ENCODE measurements at places on chromosomes 7 and 10. TPM values are rescaled to one million over a fixed set of nuclear protein-coding genes. Genes with fewer than 3 reads are reported as not detected.

- peak; percentile 33 for DNase-seq
These were observed at the start of gene SLC29A4 for GRCh38 chr7:5282543-5283316. Gene SLC29A4 (plus strand): TSS chr7:5282943. CDS start chr7:5287817, 4,874 bp downstream.

GRCh38 chr7:118003476-118003875 is 130.2 kb upstream of the CTTNBP2 start:
- DNase-seq: no peak

DNA sequence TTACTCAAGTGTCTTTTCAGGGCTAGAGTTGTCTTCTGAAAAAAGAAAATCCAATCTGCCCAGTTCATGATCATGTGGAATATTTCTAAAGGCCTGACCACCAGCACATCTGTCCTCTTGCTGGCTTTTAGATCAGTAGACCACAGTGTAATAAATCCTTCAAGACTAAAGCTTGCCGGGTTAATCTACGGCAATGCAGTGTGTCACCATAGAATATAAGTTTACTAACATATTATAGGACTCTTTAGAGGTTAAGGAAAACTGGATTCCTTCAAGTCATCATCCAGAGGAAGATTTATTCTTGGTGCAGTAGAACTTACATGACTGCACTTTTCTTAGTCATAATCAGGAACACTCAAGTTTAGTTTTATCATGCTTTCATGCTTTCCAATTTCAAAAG is 349.5 kb downstream of the SEMA3D start:
- DNase-seq: no peak

DNA sequence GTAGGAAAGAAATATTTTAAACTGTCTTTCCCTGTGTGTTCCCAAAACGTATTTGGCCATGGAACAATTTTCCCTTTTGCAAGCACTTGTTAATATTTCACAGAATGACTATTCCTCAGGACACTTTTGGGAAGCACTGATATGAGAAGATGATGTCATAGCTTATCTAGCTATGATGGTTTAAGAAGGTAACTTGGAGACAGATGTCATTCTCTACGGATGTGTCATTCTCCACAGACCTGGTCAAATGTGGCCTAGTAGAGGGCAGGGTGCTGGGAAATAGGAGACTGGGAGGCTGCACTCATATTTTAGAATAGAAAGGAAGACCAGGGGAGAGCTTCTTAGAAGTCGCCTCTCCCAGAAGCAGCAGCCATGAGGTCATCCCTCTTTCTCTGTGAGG is 220.7 kb upstream of the GLI3 start:
- DNase-seq: no peak

Gene C7orf25
- polyA plus RNA-seq: 2.7 TPM

- DNase-seq: no peak
These were observed 360.0 kb downstream of the MAGI2 start for GRCh38 chr7:79093421-79093820.

Gene HACD1
- polyA plus RNA-seq: 25.7 TPM

DNA sequence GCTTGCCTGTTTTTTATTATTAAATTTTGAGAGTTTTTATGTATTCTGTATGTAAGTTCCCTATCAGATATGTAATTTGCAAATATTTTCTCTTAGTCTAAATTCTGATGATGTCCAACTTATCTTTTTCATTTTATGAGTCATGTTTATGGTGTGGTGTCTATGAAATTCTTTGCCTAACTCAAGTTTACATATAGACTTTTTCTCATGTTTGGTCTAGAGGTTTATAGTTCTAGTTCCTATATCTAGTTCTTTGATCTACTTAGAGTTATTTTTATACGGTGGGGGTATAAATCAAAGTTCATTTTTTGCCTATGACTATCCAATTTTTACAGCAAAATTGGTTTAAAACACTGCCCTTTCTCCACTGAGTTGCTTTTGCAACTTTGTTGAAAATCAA is 26.3 kb upstream of the CCDC7 start:
- no peak for DNase-seq

DNA sequence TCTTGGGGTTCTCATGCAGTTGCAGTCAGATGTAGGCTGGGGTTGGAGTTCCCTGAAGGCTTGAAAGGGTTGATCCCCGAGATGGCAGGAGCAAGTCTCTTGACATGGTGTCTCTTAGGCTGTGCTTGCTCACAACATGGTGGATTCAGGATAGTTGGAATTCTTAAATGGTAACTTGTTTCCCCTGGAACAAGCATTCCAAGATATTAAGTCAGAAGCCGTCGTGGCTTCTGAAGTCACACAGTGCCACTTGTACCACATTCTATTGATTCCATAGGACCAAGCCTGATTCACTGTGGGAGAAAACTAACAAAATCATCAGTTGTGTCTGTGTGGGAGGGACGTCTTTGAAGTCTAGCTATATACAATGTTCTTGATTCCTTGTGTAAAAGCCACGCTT is 3.5 kb upstream of the SLC35B4 start:
- DNase-seq: no peak

DNA sequence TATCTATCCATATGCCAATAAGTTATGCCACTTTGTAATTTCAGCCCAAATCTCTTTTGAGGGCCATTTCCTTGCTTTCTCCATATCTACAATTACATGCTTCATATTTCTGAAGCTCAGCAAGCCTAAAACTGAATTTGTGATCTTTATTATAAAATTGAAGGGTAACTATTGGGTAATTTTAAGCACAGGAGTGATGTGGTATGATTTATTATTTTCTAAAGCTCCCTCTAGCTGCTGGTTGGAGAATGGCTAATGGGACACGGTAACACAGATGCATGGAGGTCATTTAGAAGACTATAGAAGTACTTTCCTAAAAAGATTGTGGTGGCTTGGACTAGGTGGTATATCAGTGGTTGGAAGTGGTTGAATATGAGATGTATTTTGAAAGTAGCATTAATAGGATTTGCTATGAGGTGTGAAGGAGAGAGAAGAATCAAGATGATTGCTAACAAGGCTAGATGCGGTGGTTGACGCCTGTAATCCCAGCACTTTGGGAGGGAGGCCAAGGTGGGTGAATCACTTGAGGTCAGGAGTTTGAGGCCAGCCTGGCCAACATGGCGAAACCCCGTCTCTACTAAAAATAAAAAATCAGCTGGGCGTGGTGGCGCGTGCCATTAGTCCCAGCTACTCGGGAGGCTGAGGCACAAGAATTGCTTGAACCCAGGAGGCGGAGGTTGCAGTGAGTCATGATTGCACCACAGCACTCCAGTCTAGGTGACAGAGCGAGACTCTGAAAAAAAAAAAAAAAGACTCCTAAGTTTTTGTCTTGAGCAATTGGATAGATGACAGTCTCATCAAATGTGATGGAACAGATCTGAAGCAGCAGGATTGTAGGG is 13.9 kb downstream of the KLHDC10 start:
- no peak for DNase-seq

Gene STRA8
- polyA plus RNA-seq: 0.22 TPM

- no peak for DNase-seq
These were observed 202.2 kb downstream of the ZEB1 start for GRCh38 chr10:31520986-31521831.

DNA sequence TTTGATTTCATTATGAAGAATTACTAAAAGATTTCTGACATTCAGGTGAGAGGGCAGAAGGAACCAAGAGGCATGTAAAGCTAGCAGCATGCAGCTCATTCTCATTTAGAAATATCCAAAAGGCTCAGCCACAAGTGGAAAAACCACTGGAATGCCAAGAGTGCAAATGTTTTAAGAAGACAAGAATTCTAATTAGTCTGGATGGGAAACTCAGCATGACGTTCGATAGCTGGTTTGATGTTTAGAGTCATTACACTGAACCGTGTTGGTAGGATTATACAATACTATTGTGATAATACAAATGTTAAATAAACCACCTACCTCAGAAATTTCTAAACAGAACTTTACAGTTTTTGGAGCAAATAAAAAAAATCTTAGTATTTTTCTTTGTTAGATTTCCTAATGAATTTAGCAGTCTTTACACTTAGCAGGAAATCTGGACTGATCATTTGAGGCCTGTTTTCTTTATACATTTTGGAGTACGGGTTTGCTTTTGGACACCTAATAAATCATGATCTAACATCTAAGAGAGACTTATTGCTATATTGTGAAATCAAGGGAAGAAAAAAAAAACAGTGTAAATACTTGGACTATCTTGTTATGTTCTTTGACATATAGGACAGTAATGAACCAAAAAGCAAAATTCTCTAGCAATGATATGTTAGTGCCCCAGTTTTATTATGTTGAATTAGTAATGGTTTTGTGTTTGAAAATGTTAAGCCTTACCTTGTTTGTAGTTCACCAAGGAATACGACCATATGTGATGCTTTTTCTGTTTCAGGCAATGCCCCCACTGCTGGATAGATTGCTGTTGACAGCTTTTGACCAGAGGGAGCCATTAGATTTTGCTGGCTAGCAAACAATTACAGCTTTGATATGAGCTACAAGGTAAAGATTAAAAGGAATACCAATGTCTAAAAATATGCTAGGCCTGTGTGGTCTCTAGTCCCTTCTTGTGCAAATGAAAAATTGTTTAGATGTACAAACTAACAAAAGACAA is 354.1 kb upstream of the SEMA3A start:
- peak; percentile 17 for DNase-seq

Gene NKX2-3
- polyA plus RNA-seq: not detected

Gene MRLN
- polyA plus RNA-seq: 1.1 TPM

GRCh38 chr10:114723991-114724715 is 66.1 kb upstream of the ABLIM1 start:
- DNase-seq: no peak

Gene GLCCI1
- polyA plus RNA-seq: 50.8 TPM

Gene VWDE
- 4.4 TPM for polyA plus RNA-seq

DNA sequence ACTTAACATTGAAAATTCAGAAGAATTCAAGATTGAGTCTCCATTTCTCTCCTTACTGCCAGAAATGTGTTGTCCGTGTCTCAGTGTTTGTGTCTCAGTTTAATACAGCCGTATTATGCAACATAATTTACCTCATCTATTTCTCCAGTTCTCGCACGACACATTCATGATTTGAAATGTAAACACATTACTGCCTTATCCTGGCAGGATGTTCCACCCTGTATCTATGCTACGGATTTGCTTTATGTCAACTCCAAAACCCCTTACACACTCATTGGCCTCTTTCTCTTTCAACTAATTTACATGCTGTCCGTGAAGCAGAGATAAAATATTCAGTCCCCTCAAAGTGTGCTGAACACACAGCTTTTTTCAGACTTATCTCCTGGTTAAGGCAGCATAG is 653.7 kb upstream of the SEMA3D start:
- peak; percentile 63 for DNase-seq

DNA sequence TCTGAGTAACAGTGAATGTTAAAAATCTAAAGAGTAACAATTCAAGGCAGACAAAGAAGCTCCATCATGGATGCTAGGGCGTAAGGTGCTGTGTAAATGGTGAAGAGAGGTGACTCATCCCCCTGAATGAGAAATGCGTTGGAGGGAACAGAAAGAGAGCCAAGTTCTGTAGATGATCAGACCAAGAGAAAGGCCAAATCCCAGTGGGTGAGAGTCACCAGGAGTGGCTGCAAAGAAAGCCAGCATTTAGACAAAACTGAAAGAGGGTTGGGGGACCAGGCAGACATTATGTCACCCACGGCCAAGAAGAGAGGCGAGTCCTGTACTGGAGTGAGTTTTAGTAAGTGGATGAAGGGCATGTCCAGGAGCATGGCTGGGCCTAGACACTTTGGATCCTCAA is 153.1 kb downstream of the TRIL start:
- DNase-seq: no peak

- DNase-seq: no peak
These were observed 1.6 kb downstream of the POLM start for GRCh38 chr7:44080686-44081265.

DNA sequence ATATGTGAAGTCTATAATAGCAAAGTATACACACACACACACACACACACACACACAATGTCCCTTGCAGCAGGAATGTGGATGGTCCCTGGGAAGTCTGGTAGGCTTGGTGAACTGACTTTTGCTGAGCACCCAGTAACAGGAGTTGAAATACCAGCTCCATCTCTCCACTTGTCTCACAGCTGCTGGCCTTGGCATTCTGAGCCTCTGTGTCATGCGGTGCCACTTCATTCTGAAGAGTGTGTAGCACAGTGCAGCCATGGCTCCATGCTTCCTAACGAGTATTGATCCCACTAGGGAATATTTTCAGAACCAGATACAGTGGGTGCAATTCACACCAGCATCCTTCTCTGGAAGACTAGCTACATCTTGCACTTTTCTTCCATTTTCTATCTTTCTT is 192.4 kb downstream of the ADARB2 start:
- DNase-seq: no peak

DNA sequence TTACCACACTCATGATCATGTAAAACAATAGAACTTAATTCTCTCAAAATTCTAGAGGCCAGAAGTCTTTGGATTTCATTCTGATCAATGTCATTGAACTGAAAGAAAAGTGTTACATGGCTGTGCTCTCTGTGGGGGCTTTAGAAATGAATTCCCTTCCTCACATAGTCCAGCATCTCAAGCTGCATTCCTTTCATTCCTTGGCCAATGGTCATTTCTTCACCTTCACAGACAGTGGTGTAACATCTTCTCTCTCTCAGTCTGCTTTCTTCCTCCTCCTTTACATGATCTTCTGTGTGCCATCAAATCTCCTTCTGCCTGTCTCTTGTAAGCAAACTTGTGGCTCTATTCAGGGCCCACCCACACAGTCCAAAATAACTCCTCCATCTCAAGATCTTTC is 735.3 kb downstream of the SUGCT start:
- DNase-seq: no peak

Gene IKZF1
- polyA plus RNA-seq: 2.7 TPM

Gene MBL2
- not detected for polyA plus RNA-seq

Gene OSBPL3
- polyA plus RNA-seq: 3.3 TPM

DNA sequence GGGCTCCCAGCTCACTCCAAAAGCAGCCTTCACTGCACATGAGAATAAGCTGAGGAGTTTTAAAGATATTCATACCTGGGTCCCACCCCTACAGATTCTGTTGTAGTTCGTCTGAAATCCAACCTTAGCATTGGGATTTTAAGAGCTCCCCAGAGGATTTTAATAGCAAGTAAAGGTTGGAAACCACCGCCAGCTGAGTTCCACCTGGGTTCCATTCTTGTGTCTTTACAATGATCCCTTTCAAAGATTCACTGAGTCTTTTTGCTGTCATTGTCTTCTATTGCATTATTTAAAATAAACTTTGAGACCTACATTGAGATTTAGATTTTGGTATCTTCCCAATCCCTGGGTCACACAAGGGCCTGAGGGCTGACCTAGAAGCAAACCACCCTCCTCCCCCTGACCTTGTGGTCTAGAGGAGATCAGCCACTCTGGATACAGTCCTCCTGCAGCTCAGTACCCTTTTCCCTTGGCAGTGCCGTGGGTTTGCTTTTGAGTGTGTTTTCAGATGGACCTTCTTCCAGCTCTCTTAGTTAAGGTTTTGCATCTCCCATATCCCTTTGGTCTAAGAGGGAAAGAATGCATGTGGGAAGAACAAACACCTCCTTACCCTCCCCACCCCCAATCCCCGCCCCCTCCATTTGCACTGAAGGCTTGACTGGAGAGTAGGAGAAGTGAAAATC is 22.6 kb upstream of the SIRT1 start:
- DNase-seq: no peak

Gene RAPGEF5
- 88.7 TPM for polyA plus RNA-seq

GRCh38 chr7:102054158-102054557 is 232.5 kb upstream of the SH2B2 start:
- no peak for DNase-seq

GRCh38 chr7:115009139-115009538 is 87.2 kb downstream of the MDFIC start:
- no peak for DNase-seq

Gene RHOBTB1
- polyA plus RNA-seq: 54.7 TPM

- peak; percentile 59 for DNase-seq
These were observed 98.9 kb downstream of the DYNC1I1 start for GRCh38 chr7:95871075-95871848.

- DNase-seq: no peak
These were observed 29.7 kb downstream of the NUB1 start for GRCh38 chr7:151371266-151371665.

- no peak for DNase-seq
These were observed 38.6 kb downstream of the BPGM start for GRCh38 chr7:134685250-134685649.

GRCh38 chr10:131822692-131823245 is 78.0 kb upstream of the PPP2R2D start:
- DNase-seq: no peak
